ENCODE measurements at places on chromosomes 5 and 9. TPM values are rescaled to one million over a fixed set of nuclear protein-coding genes. Genes with fewer than 3 reads are reported as not detected.
A peak's percentile ranks its signal among the peaks of the same experiment; 100 is the strongest.

Gene CDX1
- not detected for total RNA-seq

Gene SOX30
- total RNA-seq = not detected

- no peaks in the 10 kb centered on the region for H3K27me3 ChIP-seq
- DNase-seq = no peak
- H3K27ac ChIP-seq = no peak overlapping the region
- H3K4me1 ChIP-seq = peaks cover 7% of the 10 kb centered on the region
Observed at GRCh38 chr9:110939047-110939446, 99.2 kb downstream of the LPAR1 start.

Gene LCN9
- not detected for total RNA-seq

DNA sequence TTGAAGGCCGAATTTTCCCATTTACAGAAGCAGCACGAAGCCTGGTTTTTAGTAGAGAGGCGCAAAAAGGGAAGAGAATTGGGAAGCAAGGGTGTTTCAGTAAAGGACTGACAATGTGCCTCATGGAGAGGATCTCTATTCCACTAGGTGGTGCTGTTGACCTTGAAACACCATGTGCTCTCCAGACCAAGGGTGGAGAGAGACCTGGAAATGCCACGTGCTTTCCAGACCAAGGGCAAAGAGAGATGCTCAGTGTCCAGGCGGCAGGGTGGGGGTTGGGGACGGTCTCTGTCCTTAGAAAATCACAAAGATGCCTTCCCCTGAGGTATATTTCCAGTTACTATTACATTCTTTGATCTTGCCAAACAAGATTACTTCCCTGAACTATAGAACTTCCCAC is 425.3 kb downstream of the CSNK1G3 start:
- no peak overlapping the region for H3K4me3 ChIP-seq
- H3K27me3 ChIP-seq = no peaks in the 10 kb centered on the region
- H3K36me3 ChIP-seq = no peaks in the 10 kb centered on the region
- H3K27ac ChIP-seq = no peak overlapping the region

DNA sequence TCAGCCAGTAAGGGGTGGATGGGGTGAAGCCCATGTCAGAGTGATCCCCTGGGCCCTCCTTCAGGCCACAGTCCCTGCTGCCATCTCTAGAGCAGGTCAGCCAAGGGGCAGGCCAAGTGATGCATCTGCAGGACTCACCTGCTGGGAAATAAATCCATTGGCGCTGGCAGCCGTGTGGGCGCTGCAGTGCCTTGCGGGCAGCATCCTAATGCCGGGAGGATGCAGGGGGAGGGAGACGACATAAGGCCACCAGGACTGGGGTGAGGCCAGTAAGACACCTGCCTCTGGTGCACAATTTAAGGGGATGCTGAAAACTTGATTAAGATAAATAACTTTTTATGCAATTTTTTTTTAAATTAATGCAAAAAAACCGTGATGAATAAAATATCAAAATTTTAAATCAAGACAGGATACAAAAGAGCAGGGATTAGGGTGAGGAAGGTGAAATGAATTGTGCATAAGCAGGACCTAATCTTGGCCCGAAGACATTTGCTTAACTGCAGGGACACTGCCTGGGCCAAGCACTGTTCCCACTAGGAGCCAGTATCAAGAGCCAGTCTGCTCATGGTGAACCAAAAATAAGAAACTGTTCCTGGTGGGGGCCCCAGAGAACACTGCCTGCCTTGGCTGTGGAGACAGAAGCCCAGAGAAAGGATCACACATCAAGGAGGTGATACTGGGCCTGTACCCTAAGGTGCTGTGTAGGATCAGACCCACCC is 67.5 kb upstream of the CPLX2 start:
- H3K36me3 ChIP-seq = no peaks in the 10 kb centered on the region
- H3K4me1 ChIP-seq = no peaks in the 10 kb centered on the region
- H3K27ac ChIP-seq = no peak overlapping the region
- H3K27me3 ChIP-seq = peaks cover 19% of the 10 kb centered on the region

DNA sequence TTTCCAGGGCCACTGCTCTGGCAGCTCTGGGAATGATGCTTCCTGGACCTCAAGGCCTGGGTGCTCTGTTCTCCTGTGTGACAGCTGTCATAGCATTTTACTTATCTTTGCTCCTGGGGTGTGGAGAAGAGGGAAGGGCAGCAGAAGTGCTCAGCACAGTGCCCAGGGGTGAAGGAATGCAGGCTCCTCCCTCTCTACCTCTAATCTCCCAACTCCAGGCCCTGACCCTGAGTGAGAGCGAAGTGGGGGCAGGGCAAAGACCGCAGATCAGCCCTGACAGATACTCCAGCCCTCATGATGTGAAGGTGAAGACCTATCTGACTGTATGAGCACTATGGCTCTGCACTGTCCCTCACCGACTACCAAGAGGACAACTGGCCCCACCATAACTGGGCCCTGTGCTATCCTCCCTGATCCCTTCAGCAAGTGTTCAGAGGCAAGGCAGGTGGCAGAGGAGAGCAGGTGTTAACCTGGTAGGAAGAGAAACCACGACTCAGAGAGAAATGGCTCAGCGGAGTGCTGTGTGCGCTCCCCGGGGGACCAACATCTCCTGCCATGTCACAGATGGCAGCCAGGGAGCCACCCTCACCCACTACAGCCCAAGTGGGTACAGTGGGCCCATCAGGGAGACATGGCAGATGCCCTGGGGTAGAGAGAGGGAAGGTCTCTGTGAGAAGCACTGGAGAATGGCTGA is 16.8 kb downstream of the ACSL6 start:
- peaks cover 3% of the 10 kb centered on the region for H3K27me3 ChIP-seq
- H3K36me3 ChIP-seq = no peaks in the 10 kb centered on the region
- DNase-seq = no peak
- H3K4me1 ChIP-seq = peaks cover 18% of the 10 kb centered on the region

GRCh38 chr9:134065612-134066419 is 2.0 kb downstream of the BRD3 start:
- no peaks in the 10 kb centered on the region for H3K36me3 ChIP-seq
- peaks cover 19% of the 10 kb centered on the region for H3K4me1 ChIP-seq
- peak overlapping the region; percentile 95 for H3K4me3 ChIP-seq
- peak overlapping the region; percentile 97 for H3K27ac ChIP-seq
- DNase-seq = peak; percentile 62
- H3K27me3 ChIP-seq = peaks cover 15% of the 10 kb centered on the region

Gene CARTPT
- not detected for total RNA-seq

GRCh38 chr9:71594541-71594940 is 173.8 kb downstream of the CEMIP2 start:
- H3K4me3 ChIP-seq = no peak overlapping the region
- DNase-seq = no peak
- no peak overlapping the region for H3K27ac ChIP-seq
- peaks cover 12% of the 10 kb centered on the region for H3K27me3 ChIP-seq
- H3K36me3 ChIP-seq = peaks cover 1% of the 10 kb centered on the region

DNA sequence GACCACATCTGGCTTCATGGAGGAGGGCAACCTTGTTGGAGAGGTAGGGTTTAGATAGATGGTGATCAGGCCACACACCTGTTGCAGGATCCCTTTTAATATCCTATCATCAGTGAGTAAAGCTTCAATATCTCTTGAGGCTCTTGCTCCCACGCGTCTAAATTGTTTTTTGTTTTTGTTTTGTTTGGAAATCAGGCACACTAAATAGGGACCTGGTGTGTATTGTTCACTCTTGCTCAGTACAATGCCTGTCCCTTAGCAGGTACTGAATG is 2.6 kb upstream of the TMEM268 start:
- DNase-seq = no peak
- H3K27ac ChIP-seq = peak overlapping the region; percentile 49
- peaks cover 28% of the 10 kb centered on the region for H3K4me1 ChIP-seq
- H3K27me3 ChIP-seq = no peaks in the 10 kb centered on the region
- peaks cover 2% of the 10 kb centered on the region for H3K36me3 ChIP-seq

Gene PDZD2
- total RNA-seq = 0.22 TPM

GRCh38 chr5:97229688-97230285 is 46.7 kb upstream of the RIOK2 start:
- no peaks in the 10 kb centered on the region for H3K36me3 ChIP-seq
- H3K27ac ChIP-seq = no peak overlapping the region
- DNase-seq = no peak
- H3K4me1 ChIP-seq = peaks cover 1% of the 10 kb centered on the region
- H3K4me3 ChIP-seq = no peak overlapping the region

Gene PTGER4
- total RNA-seq = 53.8 TPM

GRCh38 chr5:177478711-177479646 is 5.5 kb upstream of the DBN1 start:
- peak overlapping the region; percentile 45 for H3K4me3 ChIP-seq
- H3K27me3 ChIP-seq = no peaks in the 10 kb centered on the region

Measured in activated naive CD8-positive, alpha-beta T cell treated with anti-CD3 and anti-CD28 coated beads, Interleukin-2, amount 10 ng/mL, durations not matched to agents 7 days and 5 days (primary cell).